Thyroid gland (tissue), 4 donors: ENCODE measurements at places on chromosomes 13 and 19. TPM values are rescaled to one million over a fixed set of nuclear protein-coding genes. Genes with fewer than 3 reads are reported as not detected.
A peak's percentile ranks its signal among the peaks of the same experiment; 100 is the strongest.

The CCDC194 gene
- total RNA-seq, result not detected

The KLK12 gene
- total RNA-seq, result not detected

The C1QTNF9B gene
- total RNA-seq, result not detected

The PTGIR gene
- total RNA-seq, result 21.9 TPM

The TMEM145 gene
- 2.8 TPM for total RNA-seq

The LILRB1 gene
- total RNA-seq, result 0.44 TPM

The AMER2 gene
- total RNA-seq, result not detected

The KIR3DL2 gene
- not detected for total RNA-seq

The CEACAM18 gene
- not detected for total RNA-seq

The SRRM5 gene
- 1.5 TPM for total RNA-seq

The TLE6 gene
- total RNA-seq, result 11.1 TPM

The AMH gene
- not detected for total RNA-seq

The FPR2 gene
- 0.39 TPM for total RNA-seq

The RNF126 gene
- 41.4 TPM for total RNA-seq

The MATK gene
- 14.7 TPM for total RNA-seq

The ZNF728 gene
- 2.0 TPM for total RNA-seq

The ATG4D gene
- total RNA-seq, result 28.4 TPM

- no peak for DNase-seq
Measured at GRCh38 chr19:13318190-13318589, 168.0 kb downstream of the IER2 start.

- peak; percentile 43 for DNase-seq
Measured at GRCh38 chr13:99926014-99926731, 45.4 kb downstream of the ZIC5 start.

- no peak for DNase-seq
Measured at GRCh38 chr13:24124789-24125476, 35.6 kb upstream of the SPATA13 start.

DNA sequence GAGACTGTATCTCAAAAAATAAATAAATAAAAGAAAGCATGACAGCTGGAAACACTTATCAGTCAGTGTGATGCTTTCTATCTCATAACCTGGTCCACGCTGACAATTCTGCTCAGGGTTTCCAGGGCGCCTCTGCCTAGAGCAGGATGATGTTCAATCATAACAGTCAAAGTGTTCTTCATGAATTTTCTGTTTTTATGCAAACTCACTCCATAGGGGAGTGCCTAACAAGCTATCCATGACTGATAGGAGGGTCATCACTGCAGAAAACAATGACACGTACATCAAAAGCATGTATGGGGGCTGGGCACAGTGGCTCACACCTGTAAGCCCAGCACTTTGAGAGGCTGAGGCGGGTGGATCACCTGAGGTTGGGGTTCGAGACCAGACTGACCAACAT is 41.4 kb upstream of the ZNF83 start:
- DNase-seq, result no peak

DNA sequence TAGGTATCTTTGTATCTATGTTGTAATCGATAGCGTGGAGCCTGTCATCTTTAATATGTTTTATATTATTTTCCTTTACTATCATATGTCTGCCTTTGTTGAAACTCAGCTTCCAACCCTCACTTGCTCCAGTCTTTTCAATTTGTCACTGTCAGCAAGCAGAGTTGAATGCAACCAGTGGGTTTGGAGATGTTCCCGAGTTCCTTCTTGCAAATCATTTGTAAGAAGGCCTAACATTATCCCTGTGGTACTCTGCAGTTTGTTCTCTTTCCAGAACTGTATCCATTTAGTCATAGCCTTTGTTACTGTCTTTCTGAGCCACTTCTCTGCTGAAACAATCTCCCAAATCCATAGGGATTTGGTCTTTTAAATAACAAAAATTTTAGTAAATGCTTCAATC is 41.8 kb downstream of the RNASEH2B start:
- DNase-seq, result no peak

GRCh38 chr13:43650882-43651281 is 135.9 kb downstream of the ENOX1 start:
- DNase-seq, result no peak

DNA sequence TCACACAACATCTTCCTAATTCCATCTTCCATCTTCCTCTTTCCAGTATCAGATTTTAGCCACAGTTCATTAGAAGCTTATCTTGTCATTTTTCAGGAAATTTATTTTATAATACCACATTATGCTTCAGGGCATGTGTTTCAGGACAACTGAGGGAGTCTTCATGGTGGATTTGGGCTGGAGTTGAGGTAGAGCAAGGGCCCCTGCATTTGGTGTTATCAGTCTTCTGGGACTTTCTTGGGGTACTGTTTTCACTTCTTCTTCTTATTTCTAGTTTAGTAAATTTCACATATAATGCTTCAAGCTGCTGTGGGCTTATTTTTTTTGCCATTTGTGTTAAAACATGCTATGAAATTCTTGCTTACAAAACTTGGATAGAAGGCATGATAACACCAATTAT is 188.7 kb downstream of the LHFPL6 start:
- no peak for DNase-seq

DNA sequence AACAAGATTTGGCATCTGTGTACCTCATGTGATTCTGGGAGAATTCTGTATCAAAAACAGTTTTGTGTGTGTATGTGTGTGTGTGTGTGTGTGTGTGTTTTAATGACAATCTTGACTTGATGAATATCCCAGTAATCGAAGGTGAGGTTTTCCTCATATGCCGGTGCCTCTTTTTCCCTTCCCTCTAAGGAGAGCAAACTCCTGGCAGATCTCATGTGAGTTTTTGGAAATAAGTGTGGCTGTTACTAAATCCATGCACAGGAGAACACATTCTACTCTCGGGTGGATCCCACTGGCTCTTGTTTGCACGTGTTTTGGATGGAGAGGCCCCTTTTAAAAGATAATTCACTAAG is 29.0 kb upstream of the CEBPG start:
- DNase-seq, result no peak

GRCh38 chr13:74258961-74259360 is 124.8 kb upstream of the KLF12 start:
- no peak for DNase-seq

- no peak for DNase-seq
Measured at GRCh38 chr19:1523412-1524286, at the start of gene PLK5. PLK5 (plus strand) TSS chr19:1524077; CDS start chr19:1526997, 2,920 bp downstream.

DNA sequence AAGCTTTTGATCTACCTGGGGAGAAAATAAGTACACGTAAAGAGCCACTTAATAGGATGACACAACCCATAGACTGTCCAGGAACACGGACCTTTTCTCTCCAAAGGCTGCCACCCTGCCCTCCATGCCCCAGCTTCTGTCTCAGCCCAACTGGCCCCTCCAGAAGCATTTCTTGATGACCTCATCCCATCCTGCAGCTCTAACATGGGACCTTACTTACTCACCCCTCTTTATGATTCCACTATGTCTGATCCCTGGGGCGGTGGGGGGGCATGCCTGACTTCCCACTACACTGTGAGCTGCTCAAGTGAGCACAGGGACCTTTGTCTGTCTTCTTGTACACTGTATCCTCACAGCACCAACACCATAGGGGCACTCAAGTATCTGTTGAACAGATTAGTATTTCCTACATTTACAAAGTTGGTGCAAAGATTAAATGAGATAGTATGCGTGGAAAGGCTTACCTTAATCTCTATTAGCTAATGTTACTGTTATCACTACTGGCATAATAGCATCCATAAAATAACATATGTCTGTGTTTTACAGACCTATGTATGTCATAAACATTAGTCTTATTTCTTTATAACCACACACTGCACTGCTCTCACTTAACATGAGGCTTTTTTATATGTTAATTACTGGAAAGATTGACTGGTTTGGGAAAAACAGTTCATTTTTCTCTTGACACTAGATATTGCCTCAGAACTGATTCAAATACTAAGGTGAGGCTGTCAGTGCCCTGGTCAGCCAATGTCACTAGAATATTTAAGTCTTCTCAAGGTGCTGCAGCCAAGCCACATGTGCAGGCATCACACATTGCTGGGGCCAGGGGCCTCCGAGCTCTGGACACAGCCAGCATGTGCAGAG is 100.9 kb downstream of the FOXO1 start:
- DNase-seq, result no peak

GRCh38 chr13:59538512-59538911 is 625.2 kb downstream of the DIAPH3 start:
- DNase-seq, result no peak

- DNase-seq, result no peak
Measured at GRCh38 chr13:112092453-112092852, 25.5 kb downstream of the SOX1 start.

DNA sequence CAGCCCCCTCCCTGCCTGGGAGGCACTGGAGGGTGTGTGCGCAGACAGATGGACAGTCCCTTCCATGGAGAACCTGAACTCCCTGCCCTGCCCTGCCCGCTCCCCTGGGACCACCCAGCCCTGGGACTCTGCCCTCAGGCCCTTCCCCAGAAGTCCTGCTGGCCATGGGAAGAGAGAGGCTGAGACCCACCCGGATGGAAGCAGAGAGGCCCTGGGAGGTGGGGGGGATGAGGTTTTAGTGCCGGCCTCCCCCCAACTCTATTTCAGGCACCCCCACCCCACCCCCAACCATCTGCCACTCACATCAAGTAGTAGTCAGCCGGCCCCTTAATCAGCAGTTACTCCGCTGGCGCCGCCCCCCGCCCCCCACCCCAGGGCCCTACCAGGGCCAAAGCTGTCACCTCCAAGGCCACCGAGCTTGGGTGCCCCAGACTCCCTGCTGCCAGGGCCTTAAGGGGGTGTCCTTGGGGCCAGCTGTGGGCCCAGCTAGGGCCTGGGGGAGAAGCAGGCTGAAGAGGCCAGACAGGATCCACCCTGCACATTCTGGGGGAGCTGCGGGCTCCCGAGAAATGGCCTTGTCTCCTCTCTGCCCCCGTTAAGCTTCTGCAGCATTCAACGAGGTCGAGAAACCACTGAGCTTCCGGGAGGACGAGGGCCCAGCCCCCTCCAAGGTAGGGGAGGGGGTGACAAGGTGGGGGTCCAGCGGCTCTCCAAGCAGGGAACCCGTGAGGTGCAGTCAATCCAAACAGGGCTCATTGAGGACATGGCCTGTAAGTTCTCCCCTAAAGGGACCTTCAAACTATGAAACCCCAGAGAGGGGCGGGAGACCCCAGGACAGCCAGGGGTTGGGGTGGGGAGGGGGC is 17.4 kb downstream of the NMRK2 start:
- DNase-seq, result no peak

- DNase-seq, result no peak
Measured at GRCh38 chr19:47209319-47210179, 21.4 kb downstream of the BBC3 start.

DNA sequence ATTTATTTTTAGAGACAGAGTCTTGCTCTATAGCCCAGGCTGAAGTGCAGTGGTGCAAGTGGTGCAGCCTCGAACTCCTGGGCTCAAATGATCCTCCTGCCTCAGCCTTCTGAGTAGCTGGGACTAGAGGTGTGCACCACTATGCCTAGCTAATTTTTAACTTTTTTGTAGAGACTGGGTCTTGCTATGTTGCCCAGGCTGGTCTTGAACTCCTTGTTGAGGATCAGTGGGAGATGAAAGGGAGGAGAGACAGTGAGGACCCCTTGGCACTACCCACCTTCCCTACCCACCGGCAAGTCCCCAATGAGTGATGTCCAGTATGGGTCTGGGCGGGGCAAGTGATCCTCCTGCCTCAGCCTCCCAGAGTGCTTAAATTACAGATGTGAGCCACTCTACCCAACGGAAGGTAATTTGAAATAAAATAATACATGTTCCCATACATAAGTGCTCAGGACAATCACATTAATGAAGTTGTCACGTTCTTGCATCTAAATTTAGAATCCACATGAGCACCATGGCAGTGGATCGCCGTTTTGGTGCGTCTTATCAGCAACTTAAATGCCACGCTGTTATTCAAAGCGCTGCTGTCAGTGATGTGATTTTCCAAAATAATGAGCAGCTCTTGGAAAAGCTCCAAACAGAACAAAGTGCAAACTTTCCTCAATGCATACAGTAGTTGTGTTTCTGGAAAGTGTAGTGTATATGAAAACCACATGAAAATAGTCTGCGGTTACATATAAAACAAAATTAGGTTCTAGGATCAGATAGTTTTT is 5.9 kb upstream of the ARL11 start:
- DNase-seq, result no peak

- peak; percentile 25 for DNase-seq
Measured at GRCh38 chr19:29680447-29680846, 15.2 kb downstream of the PLEKHF1 start.

DNA sequence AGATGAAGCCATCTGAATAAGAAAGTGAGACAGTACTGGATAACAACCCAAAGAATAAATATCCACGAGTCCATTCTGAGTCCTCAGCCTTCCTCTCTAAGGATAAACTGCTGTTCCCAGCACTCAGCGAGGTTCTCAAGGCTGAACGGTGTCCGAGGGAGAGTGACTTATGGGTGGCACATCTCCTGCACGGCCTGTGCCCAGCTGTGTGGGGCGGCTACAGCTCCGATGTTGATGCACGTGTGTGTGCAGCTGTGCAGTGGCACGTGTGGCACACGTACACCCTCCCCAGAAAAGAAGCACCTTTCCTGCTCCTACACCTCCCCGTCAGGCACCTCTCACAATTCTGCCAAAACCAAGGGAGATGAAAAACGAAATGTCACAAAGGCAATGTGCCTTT is 45.0 kb downstream of the RAB20 start:
- DNase-seq, result no peak

- DNase-seq, result no peak
Measured at GRCh38 chr13:21355304-21355703, 103.8 kb downstream of the ZDHHC20 start.

- no peak for DNase-seq
Measured at GRCh38 chr19:40663695-40664692, 26.5 kb downstream of the NUMBL start.

DNA sequence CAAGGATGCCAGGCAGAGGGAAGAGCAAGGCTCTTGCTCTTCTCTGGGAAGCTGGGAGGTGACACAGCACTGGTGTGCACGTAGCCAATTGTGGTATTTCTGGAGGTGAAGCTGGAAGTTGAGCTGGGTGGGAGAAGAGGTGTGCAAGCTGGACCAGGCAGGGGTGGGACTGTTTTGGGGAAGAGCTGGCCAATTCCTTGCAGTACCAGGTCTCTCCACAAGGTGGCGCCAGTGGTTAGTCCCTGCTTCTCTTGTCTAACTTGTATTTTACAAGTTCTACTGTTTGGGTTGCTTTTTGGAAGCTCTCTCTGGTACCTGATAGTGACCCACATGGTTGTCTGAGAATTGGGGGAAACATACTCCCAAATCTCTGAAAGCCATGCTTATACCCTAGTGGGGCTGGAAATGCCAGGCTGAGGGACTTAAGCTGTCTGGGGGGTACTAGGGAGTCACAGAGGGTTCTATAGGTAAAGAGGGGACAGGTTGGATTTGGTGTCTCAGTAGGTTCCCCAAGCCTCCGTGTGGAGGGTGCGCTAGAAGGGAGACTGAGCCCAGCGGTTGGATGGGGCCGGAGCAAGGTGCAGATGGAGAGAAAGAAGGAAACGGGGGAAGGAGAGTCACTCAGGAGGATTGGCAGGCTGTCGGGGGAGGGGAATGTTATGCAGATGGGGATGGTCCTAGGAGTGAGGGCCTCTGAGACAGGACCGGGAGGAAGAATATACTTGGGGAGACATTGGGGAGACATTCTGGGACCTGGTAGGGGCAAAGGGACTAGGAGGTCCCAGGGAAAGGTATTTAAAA is 3.0 kb downstream of the HPN start:
- peak; percentile 41 for DNase-seq

- DNase-seq, result no peak
Measured at GRCh38 chr19:47352095-47352494, 3.0 kb downstream of the DHX34 start.
